ENCODE measurements at places on chromosomes 5 and 9.
A peak's percentile ranks its signal among the peaks of the same experiment; 100 is the strongest.

GRCh38 chr9:107541523-107541922 is 52.0 kb upstream of the KLF4 start:
- no peak for DNase-seq

DNA sequence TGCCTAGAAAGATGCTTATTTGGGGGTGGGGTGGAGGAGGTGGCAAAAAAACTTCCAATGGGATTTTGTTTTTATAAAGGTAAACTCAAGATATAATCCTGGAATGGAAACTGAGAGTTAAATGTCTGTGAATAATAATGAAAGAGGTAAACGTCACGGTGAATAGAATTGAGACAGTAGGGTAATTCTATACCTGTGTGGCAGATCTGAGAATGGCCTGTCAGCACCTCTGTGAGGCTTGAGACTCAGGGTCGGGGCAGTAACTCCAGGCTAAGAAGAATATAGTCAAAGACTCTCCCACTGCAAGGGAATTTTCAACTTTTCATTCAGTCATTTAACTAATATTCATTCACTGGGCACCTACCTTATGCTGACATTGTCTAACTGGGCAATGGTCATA is 581.2 kb upstream of the ZNF608 start:
- DNase-seq, result no peak

DNA sequence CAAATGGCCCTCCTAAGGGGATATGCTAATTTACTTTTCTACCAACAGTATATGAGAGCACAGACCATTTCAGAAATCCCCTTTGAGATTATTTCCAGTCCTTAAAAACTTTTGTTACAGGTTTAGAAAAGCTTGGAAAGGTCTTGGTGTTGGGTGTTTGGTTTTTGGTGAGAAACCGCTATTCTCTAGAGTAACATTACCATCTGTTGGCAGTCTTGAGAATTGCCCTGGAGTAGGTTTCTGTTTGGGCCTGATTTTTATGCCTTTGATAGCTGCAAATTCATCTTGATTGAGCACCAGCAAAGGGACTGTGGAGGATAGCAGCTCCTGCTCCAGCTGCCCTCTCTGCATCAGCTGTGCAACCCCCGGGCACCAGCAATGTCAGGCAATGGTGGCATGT is 8.0 kb downstream of the NUDT2 start:
- no peak for DNase-seq

GRCh38 chr9:2320114-2320513 is 301.5 kb upstream of the VLDLR start:
- no peak for DNase-seq

GRCh38 chr9:137445930-137446431 is 4.8 kb upstream of the ENTPD8 start:
- DNase-seq, result no peak

DNA sequence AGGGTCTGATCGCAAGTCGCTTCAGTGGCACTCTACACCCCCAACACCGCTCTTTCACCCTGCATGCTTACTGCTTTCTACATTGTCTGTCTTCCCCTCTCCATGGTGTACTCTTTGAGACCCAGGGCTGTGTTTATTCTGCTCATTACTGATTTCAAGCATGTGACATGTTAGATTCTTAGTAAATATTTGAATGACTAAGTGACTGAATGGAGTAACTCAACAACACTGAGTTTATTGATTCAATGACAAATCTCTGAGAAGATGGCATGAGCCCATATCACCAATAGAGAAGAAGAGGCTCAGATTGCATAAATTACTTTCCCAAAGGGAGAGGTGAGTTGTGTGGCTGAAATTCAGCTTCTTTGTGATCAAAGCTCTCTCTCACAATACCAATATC is 89.7 kb upstream of the OSMR start:
- DNase-seq, result no peak

GRCh38 chr9:129237164-129237611 is 59.1 kb upstream of the IER5L start:
- peak; percentile 78 for DNase-seq

- DNase-seq, result no peak
These were observed 194.5 kb downstream of the NR3C1 start for GRCh38 chr5:143208781-143209510.

- DNase-seq, result no peak
These were observed 274.3 kb downstream of the NR3C1 start for GRCh38 chr5:143129203-143129602.

DNA sequence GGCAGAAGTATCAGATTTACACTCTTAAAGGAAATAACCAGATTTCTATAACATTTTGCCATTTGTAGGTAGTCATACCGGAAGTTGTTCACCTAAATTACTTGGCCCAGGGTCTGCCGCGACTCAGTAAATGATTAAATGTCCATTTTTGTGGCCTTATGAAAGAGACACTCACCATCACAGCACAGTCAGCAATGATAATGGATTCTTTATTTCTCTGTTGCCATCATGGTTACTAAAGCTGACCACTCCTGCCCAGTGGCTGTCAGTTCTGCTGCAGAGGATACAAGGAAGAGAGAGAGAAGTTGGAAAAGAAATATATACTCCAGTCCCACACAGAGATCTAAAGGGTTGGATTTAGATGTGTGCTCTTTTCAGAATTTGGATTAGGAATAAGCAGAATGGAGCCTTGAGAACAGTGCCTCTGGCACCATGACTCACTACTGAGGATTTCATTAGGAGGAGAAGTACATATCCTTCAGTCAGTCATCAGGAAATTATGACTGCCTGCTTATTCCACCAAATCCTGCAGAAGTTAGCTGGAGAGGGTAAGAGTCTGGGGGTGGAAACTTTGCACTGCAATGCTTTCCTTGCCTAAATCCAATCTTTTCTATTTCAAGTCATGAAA is 72.8 kb upstream of the EFNA5 start:
- peak; percentile 91 for DNase-seq

DNA sequence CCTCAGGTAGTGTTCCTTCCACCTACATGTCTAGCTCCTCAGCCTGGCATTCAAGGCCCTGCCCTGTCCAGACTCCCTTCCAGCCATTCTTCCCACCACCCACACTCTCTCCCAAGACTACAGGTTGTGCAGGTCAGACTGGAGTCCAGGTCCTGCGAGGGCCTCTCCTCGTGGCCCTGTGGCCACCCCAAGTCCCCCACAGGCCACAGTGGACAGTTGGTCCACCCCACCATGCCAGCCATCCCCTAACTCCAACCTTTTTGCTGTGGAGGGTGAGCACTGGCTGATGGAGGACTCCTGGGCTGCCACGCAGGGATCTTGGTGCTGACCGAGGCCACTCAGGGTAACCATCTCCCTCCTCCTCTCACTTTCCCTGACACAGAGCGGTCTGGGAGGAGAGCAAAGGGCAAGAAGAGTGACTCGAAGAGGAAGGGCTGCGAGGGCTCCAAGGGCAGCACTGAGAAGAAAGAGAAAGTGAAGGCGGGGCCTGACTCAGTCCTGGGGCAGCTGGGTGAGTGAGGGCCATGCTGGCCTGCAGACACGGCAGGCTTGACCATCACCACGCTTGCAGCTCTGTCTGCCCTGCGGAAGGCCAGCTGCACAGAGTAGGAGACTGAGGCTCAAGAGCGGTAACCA is 51.0 kb downstream of the JADE2 start:
- no peak for DNase-seq

DNA sequence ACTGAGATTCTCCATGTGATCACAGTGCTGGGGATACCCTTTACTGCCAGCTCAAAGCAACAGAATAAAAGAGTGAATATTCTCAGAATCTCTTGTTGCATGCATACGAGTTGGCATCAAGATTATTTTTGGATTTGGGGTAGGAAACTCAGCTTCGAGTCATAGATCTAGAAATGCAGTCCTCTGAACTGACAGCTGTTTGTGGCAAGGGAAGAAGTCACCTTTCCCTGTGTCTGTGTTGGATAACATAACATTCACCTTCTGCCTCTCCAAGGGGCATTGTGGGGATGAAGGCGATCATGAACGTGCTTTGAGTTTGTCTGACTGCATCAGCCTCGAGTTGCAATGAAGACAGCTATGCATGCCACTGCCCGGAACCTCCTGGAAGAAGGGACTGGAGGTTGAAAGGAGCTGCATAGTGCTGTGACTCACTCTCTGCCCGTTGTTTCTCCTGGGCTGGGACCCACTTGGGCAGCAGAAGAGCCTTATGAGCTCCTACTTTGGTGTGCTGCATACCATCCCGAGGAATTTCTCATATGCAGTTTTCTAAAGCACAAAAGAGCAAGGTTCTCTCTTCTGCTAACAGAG is 231.7 kb downstream of the ARHGAP26 start:
- peak; percentile 46 for DNase-seq

DNA sequence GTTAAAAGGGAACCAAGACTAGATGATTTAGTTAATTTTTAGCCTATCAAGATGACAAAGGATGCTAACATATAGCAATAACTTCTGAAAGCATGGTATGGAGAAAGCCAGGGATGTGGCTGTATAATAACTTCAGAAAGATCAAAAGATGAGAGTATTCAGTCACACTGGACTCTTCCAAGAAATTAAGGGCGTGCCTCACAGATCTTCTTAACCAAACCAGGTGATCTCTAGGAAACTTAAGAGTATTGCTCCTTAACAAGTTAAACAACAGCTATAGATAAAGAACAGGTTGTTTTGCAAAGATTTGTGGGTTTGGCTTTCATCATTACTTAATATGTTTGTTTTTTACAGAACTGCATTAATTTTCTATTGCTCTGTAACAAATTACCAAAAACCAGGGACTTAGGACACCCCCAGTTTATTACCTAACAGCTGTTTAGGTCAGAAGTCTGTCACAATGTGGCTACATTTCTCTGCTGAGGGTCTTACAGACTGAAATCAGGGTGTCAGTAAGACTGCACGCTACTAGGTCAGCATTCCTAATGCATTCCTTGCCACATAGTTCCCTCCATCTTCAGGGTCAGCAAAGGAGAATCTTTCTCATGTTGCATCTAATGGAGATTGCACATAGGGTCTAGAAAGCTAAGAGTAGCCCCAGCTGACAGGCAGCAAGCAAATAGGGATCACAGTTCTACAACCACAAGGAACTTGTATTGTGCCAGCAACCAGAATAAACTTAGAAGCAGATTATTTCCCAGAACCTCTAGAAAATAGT is 113.8 kb downstream of the WDR70 start:
- no peak for DNase-seq

DNA sequence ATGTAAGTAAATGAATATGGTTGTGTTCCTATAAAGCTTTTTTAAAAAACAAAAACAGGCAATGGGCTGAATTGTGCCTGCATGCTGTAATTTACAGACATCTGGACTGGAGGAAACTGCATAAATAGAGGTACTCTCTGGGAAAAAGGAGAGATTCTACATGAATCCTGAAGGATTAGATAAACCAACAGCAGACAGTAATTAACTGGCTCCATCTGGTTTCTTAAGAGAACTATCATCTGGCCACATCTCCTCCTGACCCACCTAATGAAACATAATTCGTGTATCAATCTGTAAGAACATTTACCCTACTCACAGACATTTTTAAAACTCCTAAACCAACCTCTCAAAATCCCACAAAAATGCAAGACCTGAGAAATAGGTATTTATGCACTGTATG is 528.1 kb upstream of the ST8SIA4 start:
- DNase-seq, result no peak

GRCh38 chr9:73162987-73163768 is 11.5 kb downstream of the ANXA1 start:
- no peak for DNase-seq

- DNase-seq, result peak; percentile 48
These were observed 102.3 kb downstream of the ENC1 start for GRCh38 chr5:74538206-74538661.

GRCh38 chr5:155492191-155492590 is 478.6 kb downstream of the KIF4B start:
- no peak for DNase-seq

- no peak for DNase-seq
These were observed 3.5 kb downstream of the TAF1L start for GRCh38 chr9:32631991-32632390.

DNA sequence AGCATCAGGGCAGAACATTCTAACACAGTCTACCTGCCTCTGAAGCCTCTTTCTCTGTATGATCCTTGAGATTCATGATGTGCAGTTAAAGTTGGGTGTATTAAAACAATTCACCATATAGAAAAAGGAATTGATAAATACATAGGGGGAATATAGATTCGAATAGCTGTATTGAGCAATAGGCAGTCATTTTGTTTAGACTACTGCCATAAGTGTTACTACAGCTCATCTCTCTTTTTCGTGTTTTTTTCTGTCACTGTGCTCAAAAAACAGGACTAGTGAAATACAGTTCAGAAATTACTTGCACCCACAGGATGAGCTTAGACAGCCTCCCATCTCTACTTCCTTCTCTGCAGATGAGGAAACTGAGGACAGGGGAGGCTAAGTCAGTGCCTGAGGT is 144.6 kb upstream of the FBN2 start:
- DNase-seq, result no peak

DNA sequence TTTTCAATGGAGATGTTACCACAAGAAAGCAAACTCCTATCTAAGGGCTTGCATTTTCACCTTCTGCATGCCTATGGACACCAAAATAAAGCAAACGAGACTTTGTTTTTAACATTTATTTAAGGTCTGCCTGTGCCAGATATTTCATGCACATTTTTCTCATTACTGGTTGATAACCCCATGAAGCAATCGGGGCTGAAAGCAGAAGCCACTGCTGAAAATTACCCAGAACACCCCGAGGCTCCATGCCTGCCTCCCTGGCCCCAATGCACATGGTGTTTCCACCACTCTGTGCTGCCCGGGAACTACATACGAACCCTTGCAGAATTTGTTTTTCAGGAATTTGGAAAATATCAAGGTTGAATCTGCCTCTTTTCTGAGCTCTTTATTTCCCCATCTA is 240.1 kb downstream of the NR2F1-AS1 start:
- DNase-seq, result peak; percentile 17

DNA sequence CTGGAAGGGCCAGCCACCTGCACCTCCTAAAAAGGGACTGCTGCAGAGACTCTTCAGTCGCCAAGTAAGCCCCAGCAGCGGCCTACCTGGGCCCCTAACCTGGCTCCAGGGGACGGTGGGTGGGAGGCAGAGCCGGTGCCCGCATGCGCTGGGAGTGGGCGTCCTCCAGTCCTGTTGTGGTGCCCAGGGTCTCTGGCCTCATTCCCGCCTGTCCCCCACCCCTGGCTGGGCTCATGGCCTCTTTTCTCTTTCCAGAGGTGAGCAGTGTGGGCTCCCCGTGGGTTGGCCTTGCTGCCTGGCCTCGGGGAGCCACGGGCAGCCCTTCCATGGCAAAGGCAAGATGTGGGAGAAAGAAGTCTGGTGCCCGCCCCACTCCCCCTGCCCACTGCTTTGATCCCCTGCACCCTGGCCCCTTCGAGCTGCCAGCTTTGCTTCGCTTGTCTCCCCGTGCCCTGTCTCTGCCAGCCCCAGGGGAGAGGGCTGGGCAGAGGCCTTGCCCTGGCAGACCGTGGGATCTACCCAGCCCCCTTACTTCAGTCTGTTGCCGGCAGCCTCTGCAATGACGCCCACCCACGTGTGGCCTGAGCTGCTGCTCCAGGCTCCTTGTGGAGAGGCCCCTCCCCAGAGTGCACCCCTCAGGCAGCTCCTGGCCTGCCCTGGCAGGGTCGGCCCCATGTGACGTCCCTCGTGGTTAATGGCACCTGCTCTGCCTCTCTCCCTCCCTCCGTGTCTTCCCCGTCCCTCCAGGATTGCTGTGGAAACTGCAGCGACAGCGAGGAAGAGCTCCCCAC is 5.4 kb upstream of the PRR7 start:
- no peak for DNase-seq

Measured in NCI-H226 (cell line).